Left lobe of liver (tissue), 2 donors: ENCODE measurements at places on chromosomes 2 and 18.
A peak's percentile ranks its signal among the peaks of the same experiment; 100 is the strongest.

DNA sequence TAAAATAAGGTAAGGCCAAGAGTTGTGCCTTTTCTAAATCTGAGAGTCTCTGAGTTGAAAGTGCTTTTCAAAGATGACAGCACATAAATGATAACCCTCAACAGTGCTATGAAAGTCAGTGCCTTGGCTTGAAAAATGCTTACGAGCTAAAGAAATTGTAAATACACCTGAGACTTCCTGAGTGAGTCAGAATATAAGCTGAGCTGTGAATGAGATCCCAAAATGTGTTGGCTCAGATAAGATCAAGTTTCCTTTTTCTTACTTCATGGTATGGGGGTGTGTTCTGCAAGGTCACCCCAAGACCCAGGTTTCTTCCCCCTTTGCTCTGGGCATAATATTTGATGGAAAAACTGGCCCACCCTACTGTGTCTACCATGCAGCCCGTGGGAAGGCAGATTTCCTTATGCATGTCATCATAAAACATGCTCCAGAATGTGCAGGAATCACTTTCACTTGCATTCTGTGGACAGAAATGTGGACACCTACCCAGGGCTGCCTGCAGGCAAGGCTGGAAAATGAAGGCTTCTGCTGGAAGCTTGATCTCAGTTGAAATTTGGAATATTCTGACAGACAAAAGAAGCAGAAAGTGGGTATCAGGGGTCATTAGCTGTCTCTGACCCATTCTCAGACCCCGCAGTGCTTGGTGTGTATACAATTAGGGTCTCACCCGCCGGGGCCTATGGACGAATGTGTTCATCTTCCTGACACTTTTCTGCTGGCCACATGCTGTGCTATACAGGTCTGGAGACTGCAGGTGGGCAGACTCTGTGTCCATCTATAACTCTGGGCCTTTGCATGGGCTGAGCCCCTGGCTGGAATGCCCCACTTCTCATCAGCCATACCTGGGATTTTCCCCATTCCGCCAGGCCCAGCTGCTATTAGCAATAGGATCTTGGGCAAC, 212.6 kb downstream of the SH3RF3 start:
- no peak for DNase-seq

- DNase-seq, result no peak
Observed at GRCh38 chr2:96580771-96581170, 44.2 kb downstream of the ARID5A start.

DNA sequence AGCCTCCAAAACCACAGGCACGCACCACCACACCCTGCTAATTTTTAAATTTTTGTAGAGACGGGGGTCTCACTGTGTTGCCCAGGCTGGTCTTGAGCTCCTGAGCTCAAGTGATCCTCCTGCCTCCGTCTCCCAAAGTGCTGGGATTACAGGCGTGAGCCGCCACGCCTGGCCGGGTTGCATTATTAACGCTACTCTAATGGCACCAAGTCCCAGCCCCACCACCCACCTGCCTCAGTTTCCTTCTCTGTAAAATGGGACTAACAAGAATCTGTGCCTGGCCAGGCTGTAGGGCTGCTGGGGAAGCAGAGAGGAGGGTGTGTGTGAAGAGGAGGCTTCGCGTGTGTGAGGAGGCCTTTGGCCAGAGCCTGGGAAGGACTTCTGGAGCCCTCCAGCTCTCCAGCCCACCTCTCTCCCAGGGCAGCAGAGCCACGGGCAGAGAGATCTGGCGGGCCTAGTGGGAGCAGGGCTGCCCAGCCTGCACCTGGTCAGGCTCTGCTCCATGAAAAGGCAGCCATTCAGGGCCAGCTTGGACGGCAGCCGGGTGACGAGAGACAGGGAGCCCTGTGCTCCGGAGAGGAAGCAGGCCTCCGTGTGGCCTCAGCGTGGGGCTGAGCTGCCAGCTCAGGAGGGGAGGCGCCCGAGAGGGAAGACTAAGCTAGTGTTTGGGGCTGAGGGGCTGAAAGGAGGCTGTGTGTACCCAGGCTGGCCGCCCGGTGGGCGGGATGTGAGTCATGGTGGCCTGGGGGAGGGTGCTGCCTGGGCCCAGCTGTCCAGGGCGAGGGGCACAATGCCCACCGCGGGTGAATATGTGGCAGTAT, 7.4 kb upstream of the B3GNT7 start:
- DNase-seq, result no peak

DNA sequence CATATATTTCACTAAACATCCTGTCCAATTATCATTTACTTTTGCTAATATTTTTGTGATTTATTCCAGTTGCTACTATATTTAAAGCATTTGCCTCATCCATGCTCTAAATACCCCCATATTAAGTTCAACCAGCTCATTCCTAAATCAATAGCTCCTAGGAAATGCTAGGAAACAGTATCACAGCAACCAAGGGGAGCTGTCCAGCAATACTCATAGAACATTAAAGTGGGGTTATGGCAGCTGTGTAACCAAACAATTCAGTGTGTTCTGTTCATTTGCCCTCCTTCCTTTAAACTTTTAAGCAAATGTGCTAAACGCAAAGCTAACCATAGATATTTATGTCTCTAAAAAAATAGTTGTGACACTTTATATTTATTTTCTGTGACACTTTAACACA, 41.1 kb downstream of the ACVR1C start:
- no peak for DNase-seq

DNA sequence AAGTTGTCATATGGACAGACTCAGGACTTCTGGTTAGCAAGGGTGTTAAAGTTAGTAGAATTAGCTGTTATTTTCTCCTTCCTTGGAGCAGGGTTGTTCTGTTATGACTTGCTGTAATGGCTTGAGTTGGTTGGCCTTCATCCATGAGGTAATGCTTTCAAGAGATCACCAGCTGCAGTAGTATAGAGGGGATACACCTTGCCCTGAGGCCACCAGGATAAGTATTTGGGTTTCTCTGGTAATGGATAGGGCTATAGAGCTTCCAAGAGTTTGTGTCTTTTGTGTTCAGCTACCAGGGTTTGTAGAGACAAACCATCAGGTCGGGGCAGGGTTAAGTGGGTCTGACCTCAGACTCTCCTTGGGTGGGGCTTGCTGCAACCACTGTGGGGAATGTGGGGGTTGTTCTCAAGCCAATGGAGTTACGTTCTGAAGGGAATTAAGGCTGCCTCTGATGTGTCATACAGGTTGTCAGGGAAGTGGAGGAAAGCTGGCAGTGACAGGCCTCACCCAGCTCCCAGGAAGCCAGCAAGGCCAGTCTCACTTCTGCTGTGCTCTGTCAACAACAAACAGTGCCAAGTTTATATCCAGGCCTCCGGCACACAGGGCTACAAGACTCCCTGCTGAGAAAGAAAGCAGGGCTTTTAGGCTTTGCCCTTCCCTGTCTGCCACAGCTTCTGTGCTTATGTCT, 356.6 kb downstream of the SPAG16 start:
- no peak for DNase-seq

GRCh38 chr2:190469771-190470170, 61.6 kb downstream of the MFSD6 start:
- no peak for DNase-seq

- DNase-seq, result no peak
Observed at GRCh38 chr2:221322741-221323140, 249.4 kb downstream of the EPHA4 start.

DNA sequence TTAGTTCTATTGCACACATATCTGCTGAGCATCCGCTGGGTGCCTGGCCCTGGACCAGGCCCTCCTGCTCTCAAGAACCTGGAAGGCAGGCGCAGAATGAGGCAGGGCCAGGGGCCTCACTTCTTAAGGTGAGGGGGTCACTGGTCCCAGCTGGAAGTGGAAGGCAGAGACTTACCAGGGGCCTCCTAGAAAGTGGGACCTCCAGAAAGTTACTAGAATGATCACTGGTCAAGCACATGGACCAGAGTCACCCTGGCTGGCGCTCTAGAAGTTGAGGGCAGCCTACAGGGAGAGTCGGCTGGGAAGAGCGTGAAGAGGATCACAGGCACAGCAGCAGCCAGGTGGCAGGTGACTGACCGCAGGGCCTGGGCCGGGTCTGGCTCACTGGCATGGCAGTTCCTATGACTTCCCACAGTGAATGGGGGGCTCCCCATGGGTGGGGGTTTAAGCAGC, 26.1 kb upstream of the MAL start:
- no peak for DNase-seq

- no peak for DNase-seq
Observed at GRCh38 chr18:35581546-35581897, at the start of gene GALNT1. GALNT1 (plus strand) TSS chr18:35581740; CDS start chr18:35654663, 72,923 bp downstream.

DNA sequence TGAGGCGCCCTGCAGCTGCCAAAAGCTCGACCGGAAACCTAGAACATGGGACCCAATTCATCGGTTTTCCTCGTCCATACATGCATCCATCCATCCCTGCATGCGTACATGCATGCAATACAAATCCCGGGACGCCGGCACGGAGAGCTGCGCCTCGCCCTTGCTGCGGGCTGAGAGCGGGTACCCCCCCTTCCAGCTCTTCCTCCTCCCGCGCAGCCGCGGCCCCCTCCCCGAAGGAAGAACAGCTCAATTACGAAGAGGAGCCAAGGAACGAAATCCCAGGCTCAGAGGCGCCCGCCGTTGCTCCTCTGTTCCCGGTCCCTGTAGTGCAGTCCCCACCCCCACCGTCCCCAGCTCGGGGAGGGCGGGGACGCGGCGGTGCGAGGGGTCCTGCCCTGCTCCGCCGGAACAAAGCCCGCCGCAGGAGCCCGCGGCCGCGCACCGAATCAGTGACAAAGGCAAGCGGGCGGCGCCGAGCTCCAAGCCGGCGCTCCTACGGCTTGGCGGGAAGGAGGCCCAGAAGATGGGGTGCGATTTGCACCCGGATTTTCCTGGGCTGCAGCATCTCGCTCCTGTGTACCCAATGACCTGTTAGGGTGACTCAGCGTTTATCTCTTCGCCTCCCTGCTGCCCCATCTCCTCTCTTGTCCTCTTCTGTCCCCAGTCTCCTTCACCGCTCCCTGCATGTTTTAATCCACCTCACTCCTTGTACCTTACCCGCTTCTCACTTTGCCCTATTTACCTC, 8.9 kb upstream of the POU3F3 start:
- no peak for DNase-seq

- DNase-seq, result no peak
Observed at GRCh38 chr2:6955511-6956136, 38.4 kb downstream of the RNF144A start.

- DNase-seq, result no peak
Observed at GRCh38 chr18:70036771-70037347, 89.2 kb upstream of the CD226 start.

GRCh38 chr2:153497938-153498629, 19.5 kb upstream of the RPRM start:
- no peak for DNase-seq

GRCh38 chr2:28627722-28628480, 123.7 kb upstream of the PPP1CB start:
- no peak for DNase-seq

DNA sequence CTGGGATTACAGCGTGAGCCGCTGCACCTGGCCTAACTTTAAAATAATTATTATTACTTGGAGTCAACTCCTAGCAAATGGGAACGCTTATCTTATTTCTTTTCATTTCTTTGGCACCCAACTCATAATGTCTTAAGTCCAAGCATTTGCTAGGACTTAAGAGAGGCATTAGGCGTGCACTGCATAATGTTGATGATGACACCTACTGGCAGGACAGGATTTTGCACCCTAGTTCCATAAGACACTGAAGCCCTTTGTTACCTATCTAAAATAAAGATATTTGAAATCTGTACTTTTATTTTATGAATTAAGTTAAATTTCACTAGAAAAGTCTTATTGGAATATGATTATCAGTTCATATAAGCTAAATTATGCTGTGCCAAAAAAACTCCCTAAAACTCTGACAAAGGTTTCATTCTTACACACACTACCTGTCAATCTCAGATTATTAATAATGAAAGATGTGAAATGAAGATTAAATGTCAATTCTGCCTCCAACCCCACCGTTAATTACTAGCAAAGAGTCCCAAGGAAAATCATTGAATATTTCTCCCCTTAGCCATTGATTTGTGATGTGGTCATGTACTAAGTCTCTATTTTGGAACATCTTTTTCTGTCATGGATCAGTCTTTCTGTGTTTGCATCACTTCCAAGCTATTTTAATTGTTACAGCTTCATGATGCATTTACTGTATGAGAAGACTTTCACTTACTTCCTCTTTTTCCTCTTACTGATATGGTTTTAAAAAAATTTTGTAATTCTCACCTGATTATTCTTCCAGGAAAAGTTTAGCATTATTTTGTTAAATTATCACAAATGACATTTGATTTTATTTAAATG, 12.7 kb upstream of the CDH2 start:
- DNase-seq, result peak; percentile 54

DNA sequence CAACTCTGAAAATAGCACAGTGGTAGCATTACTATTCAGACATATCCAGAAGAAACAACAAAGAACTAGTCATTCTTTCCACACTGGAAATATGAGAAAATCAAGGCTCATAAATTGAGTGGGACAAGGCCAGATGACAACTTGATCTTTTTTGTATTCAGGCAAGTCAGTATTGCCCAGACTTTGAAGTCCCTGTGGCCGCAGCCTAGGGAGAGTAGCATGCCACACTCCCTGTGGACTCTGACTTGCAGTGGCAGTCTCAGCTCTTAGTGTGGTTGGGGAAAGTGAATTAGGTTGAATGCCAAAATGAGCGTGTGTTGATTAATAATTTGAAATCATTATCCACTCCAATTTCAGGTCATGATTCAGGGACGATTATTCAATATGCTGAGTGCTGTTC, 53.8 kb upstream of the TMEM177 start:
- DNase-seq, result no peak

- DNase-seq, result no peak
Observed at GRCh38 chr2:127356531-127356930, 31.2 kb downstream of the MAP3K2 start.
